Left ventricle myocardium superior (tissue), 1 donor: ENCODE measurements at places on chromosomes 7 and 10. TPM values are rescaled to one million over a fixed set of nuclear protein-coding genes. Genes with fewer than 3 reads are reported as not detected.
A peak's percentile ranks its signal among the peaks of the same experiment; 100 is the strongest.

POU6F2 gene
- total RNA-seq, result not detected

XPNPEP1 gene
- 36.4 TPM for total RNA-seq

GRCh38 chr7:108204281-108204796 is 74.2 kb upstream of the LAMB4 start:
- DNase-seq, result no peak

DNA sequence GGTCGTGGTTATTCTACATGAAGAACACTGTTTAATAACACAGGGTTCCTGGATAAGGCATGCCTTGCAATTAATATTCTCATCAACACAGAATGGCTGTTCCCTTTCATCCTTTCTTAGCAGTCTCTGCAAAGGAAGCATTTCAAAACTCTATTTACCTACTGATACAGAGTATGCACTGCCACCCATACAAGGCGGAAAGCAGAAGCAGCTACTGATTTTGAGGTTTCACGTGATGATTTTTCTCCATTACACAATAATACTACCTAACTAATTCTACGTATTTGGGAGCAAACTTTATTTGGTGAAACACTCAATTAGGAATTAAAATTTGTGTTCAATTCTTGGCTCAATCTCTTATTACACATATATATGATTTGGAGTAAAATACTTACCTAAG is 43.0 kb upstream of the COL1A2 start:
- no peak for DNase-seq

PNLIPRP3 gene
- not detected for total RNA-seq

DNA sequence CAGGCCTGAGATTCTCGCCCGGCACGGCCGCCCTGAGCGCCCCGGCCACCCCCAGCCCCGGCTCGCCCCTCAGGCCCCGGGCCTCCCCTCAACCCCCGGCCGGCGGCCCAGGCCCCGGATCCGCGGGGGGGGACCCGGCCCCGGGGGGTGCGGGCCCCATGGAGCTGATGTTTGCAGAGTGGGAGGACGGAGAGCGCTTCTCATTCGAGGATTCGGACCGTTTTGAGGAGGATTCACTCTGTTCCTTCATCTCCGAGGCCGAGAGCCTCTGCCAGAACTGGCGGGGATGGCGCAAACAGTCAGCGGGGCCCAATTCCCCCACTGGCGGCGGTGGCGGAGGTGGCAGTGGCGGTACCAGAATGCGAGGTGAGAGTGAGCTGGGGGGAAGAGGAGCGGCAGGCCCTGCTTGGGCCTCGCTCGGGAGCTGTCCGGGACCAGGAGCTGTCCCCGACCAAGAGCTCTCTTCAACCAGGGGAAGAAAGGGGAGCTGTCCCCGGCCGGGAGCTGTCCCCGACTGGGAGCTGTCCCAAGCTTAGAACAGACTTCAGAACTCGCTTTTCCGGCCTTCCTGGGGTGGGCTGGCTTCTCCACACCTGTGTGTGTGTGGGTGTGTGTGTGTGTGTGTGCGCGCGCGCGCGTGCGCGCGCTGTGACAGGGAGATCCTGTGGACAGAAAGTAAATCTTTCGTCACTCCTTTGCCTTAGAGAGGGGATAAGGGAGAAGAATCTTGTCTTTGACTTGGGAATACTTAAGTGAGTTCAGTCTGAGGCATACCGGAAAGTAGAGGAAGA is 510 bp downstream of the ZSWIM8 start:
- DNase-seq, result peak; percentile 52

DNA sequence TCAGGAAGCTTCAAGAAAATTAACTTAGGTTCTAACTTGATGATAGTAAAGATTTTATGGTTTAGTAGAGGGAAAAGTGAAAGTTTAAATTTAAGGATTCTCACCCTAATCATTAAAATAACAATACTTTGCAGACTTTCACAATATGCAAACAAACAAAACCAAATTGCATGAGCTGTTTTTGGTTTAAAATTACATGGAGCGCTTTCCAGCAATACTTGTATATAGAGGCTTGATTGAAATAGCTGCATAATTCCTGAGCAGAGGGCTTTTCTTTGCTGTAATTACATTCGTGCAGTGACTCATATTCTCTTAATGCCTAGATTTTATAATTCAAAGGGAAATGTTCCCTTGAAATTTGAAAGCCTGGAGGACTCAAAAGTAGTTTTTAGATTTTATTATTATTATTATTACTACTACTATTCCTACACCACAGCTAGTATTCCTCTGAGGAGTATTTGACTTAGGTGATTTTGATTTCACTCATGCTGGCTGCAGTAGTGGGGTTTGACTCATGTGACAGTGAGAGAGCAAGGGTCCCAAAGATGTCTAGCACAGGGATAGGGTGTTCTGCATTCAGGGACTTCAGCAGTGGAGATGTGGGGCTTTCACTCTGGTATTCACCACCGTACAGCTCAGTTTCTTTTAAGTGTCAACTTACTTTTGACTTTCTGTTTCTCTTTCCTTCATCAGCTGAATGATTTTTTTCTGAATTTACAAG is 138.1 kb downstream of the ADAM22 start:
- DNase-seq, result no peak

- DNase-seq, result no peak
These were observed 247.8 kb upstream of the FOXK1 start for GRCh38 chr7:4434306-4434705.

NHLRC2 gene
- total RNA-seq, result 76.9 TPM

DNA sequence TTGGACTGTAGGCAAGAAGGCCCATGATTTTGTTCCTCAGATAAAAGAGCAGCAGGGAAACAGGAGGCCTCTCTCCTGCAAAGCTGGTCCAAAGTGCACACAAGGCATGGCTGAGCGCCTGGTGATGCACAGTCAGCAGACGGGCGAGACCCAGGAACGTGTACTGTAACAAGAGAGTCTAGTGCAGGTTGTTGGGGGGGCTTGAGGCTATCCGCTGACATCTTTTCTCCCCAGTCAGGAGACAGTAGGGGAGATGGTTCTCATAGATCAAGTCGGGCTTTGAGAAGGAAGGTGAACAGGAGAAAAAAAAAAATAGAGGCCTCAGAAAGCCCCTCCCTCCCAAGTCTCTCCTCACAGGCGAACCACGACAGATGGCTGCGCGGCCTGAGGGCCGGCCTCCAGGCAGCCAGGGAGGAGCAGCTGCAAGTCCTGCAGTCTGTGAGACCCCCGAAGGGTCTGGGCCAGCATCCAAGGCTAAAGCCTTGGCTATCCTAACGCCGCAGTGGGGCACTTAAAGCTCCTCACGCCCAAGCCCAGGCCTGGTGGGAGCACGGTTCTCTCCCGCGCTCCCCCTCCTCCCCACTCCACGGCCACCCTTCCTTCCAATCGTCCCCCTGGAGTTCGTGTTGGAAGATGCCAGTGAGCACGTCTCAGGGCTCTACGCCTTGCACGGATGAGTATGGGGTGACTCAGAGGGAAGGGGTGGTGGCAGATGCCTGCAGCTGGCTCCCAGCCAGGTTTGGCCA is 68.3 kb downstream of the PRKAG2 start:
- DNase-seq, result no peak

GRCh38 chr10:98694014-98694413 is 247.3 kb upstream of the HPS1 start:
- DNase-seq, result no peak

GRCh38 chr10:38007991-38008390 is 2.5 kb upstream of the ZNF33A start:
- DNase-seq, result no peak

DNA sequence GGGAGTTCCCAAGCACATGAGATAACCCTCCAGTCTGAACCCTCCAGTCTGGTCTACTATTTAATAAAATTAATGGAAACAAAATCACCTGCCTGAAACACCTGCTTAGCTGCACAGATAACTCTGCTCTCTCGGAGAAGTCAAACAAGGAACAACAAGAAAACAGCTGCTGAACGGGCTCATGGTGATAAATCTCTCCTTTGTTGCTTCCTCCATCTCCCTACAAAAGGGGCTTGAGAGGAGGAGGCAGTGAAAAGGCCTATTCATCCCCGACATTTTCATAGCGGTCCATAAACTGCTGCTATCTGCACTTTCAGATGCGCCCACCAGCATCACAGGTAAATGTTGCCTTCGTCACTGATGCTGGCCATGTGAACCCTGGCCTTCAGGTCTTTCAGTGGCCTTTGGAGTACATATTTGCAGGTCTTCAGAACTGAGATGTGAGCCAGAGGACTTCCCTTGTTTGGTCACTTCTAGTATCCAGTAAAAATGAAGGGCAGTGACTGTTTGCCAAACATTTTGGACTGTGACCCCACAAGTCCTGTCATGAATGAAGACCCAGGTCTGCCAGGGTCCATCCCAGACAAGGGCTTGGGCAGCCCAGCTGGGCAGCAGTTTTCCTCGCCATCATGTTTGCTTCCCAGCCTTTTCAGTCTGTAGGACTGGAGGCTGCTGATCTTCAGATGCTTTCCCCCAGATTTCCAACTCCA is 15.9 kb downstream of the FKBP6 start:
- DNase-seq, result no peak

GRCh38 chr7:8232999-8233847 is 28.7 kb downstream of the ICA1 start:
- DNase-seq, result no peak

- DNase-seq, result no peak
These were observed 29.2 kb downstream of the ZNF783 start for GRCh38 chr7:149291036-149291780.

ZPBP gene
- total RNA-seq, result not detected

- peak; percentile 86 for DNase-seq
These were observed 2.4 kb downstream of the SFMBT2 start for GRCh38 chr10:7408291-7409044.

GRCh38 chr7:98240961-98241673 is 10.9 kb downstream of the TECPR1 start:
- peak; percentile 61 for DNase-seq

GRCh38 chr7:48112401-48113165 is 23.5 kb downstream of the UPP1 start:
- DNase-seq, result no peak

AGAP4 gene
- 7.3 TPM for total RNA-seq

TUBAL3 gene
- 0.12 TPM for total RNA-seq

CLRN3 gene
- total RNA-seq, result not detected

CLCN1 gene
- not detected for total RNA-seq

DNA sequence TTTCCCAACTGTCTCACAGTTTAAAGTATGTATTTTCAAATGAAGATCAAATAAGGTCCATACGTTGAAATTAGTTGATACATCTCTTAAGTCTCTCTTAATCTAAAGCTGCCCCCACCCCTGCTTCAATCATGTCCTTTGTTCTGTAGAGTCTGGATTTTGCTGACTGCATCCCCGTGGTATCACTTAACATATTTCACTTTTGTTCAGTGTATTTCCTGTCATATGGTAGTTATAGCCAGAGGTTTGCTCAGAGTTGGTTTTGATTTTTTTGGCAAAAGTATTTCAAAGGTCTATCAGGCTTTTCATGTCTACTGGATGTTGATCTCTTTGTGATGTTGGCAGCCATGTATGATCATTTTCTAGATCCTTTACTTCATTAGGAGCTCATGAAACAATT is 54.4 kb upstream of the ARID5B start:
- DNase-seq, result no peak

SRPK2 gene
- 29.1 TPM for total RNA-seq

NUTM2A gene
- 1.9 TPM for total RNA-seq

- no peak for DNase-seq
These were observed 121.2 kb upstream of the FOXP2 start for GRCh38 chr7:114293289-114294012.

ARHGEF35 gene
- total RNA-seq, result 0.94 TPM

GRCh38 chr10:11435581-11435981 is 175.9 kb downstream of the USP6NL start:
- DNase-seq, result no peak

DNA sequence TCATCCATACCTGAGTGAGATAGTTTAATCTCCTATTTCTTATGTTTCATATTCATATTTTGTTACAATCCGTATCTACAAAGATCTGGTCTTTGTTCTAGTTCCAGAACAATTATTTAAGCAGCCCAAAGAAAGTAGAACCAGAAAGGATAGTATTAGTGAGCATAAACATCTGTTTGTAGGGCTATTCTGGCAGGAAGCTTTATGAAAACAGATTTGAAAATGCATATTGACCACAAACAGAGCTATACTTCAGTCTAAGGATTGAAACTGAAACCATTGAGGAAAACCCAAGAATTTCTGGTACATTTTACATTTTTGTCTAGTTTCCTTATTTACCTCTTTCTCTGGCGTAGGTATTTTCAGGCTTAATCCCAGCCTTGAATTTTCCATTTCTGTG is 28.1 kb downstream of the LRGUK start:
- no peak for DNase-seq

HHEX gene
- 2.7 TPM for total RNA-seq

DNA sequence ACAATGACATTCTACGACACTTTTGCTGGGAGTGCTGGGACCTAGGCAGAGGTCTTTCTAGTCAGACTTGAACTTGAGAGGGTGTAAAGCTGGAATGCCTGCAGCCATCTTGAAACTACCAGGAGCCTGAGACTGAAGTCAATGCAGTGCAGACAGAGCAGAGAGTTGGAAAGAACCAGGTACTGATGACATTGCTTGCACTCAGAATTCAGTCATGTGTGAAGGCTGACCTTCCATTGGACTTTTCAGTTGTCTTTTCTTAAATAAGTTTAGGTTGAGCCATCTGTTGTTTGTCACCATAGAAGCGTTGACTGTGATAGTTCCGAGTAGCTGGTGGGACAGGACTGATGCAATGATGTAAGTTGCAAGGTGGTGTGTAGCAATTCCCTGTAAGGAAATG is 3.1 kb upstream of the PLPP4 start:
- DNase-seq, result no peak

DNA sequence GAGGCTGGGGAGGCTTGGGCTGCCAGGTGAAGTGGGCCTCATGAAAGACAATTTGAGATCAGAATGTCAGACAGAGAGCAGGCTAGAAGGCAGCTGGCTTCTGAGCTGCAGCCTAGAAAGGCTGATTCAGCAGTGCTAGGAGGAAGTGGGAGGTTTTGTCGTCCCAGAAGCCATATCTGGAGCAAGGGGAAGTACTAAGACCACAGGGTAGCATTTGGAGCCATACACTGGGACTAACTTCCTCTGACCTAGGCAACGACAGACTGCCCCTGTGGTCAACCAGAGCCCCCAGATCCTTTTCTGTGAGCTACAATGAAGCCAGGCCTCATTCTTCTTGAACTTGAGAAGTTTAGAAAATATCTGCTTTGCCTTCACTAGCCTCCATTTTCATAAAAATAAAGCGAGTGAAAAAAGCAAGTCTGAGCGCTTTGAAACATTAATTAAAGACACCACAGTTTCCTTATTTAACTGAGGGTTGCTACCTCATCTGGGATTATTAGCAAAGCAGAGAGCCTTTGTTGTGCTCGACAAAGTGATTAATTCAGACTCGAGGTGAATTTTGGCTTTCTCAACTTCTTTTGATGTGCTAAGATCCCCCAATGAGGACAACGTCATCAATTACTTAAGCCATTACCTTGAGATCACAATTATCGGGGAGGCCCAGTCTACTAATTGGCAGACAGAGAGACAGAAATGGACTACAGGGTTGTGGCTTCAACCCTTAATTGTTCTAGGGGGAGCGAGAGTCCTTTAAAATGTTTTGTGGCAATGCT is 26.6 kb downstream of the TBXAS1 start:
- DNase-seq, result no peak
